ENCODE measurements at places on chromosomes 13 and 19. TPM values are rescaled to one million over a fixed set of nuclear protein-coding genes. Genes with fewer than 3 reads are reported as not detected.
A peak's percentile ranks its signal among the peaks of the same experiment; 100 is the strongest.

DNA sequence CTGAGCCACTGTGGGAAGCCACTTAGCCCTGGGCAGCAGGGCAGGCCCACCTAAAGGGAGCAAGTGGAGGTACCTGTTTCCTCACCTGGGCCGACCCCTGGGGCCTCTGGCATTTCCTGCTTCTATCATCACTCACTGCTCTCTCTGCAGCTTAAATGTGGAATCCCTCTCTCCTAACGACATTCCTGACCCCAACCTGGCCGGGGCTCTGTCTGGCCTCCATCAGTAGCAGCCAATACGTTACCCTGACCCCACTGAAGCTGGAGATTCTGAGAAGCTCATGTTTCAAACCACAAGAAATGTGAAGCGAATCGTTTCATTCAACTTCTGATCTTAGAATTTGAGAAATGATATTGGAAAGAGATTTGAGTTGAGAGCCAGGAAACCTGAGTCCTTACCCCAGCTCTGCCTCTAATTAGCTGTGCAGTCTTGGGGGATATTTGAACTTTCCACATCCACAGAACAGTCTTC is 39.9 kb downstream of the DOCK9 start:
- DNase-seq, result no peak

GRCh38 chr13:40813667-40814454 is 24.4 kb downstream of the SLC25A15 start:
- DNase-seq, result no peak

GRCh38 chr19:16024266-16025107 is 51.8 kb upstream of the TPM4 start:
- peak; percentile 21 for DNase-seq

The ACTMAP gene
- 5.6 TPM for total RNA-seq
